ENCODE measurements at places on chromosomes 3 and 15.

DNA sequence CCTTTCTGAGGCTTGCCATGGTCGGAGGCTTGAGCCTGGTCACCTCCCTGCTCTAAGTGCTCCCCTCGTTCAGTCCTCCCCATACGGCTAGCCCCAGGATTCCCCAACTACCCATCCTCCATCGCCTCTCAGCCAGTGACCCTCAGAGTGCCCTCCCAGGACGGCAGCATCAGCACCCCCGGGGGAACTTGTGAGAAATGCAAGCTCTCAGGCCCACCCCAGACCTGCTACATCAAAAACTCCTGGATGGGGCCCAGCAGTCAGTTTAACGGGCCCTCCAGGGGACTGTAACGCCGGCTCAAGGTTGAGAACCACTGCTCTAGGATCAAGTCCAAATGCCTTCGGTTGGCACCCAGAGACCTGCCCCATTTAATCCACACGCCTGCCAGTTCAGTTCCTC, 6.9 kb downstream of the ADAMTS17 start:
- no peaks in the 10 kb centered on the region for H3K27me3 ChIP-seq
- no peak overlapping the region for H3K27ac ChIP-seq
- no peak for DNase-seq
- H3K4me1 ChIP-seq: 0 out of 2 replicates have a peak, but pooled peaks cover 7% of the 10 kb centered on the region

DNA sequence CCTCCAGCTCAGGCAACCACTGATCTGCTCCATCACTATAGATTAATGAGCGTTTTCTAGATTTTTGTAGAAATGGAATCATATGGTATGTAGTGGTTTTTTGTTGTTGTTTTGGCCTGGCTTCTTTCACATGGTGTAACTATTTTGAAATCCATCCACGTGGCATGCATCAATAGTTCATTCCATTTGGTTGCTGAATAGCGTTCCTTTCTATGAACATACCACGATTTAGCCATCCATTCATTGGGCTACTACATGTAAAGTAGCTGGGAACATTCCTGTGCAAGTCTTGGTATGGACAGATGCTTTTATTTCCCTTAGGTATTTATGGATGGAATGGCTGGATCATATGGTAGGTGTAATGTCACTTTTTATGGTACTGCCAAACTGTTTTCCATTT, 10.7 kb upstream of the CHSY1 start:
- no peaks in the 10 kb centered on the region for H3K27me3 ChIP-seq
- H3K27ac ChIP-seq: no peak overlapping the region
- H3K4me3 ChIP-seq: no peak overlapping the region

- H3K36me3 ChIP-seq: no peaks in the 10 kb centered on the region
- H3K27me3 ChIP-seq: peaks cover 9% of the 10 kb centered on the region
These were observed 57.5 kb downstream of the CADPS start for GRCh38 chr3:62817678-62818077.

DNA sequence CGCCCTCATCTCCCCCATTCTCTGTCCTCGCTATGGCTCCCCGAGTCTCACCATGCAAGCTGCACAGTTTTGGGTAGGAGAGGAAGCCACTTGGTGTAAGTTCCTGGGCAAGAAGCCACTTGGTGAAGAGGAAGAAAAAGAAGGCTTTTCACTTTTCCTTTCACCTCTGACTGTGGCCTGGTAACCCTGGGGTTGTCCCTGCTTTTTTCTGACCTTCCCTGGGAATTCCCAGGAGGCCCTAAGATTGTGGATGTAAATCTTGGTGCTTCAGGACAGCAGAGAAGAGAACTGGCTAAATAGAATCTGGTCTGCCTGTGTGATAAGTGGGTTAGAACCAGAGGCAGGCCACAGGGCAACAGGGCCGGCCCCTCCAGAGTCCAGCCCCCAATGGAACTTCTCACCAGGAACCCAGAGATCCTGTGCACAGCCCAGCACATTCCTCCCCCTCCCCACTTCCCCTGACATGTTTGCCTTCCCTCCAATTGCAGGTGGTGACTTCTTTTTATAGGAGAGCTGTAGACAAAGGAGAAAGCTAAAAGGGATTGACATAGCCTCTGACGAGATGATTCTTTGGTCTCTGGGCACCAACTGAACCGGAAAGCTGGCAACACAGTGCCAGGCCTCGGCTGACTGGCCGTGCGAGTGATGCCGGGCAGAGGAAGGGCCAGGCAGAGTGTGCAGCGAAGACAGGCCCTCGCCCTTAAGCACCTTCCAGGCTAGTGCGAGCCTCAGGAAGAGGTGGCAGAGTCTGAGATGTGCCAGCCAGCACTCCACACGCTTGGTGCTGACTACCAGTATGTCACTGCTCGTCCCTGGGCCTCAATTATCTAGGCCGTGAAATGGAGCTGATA, 19.4 kb upstream of the SKOR1 start:
- H3K36me3 ChIP-seq: no peaks in the 10 kb centered on the region
- no peak overlapping the region for H3K4me3 ChIP-seq
- no peak for DNase-seq

GRCh38 chr3:64266065-64266931, 41.0 kb upstream of the PRICKLE2 start:
- H3K27me3 ChIP-seq: peaks cover 36% of the 10 kb centered on the region
- DNase-seq: no peak
- no peak overlapping the region for H3K27ac ChIP-seq
- H3K4me1 ChIP-seq: no peaks in the 10 kb centered on the region
- H3K36me3 ChIP-seq: no peaks in the 10 kb centered on the region

GRCh38 chr3:50088725-50089608, at the start of gene RBM5:
Gene RBM5, plus strand, starts transcription at chr3:50088919. Its CDS starts 1,516 bp downstream, at chr3:50090435.
- no peaks in the 10 kb centered on the region for H3K27me3 ChIP-seq
- H3K4me3 ChIP-seq: peak within 1 kb of the TSS; percentile 99
- peaks cover 27% of the 10 kb centered on the region for H3K36me3 ChIP-seq
- DNase-seq: peak; percentile 85
- peak within 1 kb of the TSS; percentile 86 for H3K27ac ChIP-seq

- H3K36me3 ChIP-seq: no peaks in the 10 kb centered on the region
- DNase-seq: no peak
- H3K27me3 ChIP-seq: peaks cover 3% of the 10 kb centered on the region
- H3K4me1 ChIP-seq: no peaks in the 10 kb centered on the region
These were observed 70.3 kb upstream of the IQSEC1 start for GRCh38 chr3:13143381-13144004.

DNA sequence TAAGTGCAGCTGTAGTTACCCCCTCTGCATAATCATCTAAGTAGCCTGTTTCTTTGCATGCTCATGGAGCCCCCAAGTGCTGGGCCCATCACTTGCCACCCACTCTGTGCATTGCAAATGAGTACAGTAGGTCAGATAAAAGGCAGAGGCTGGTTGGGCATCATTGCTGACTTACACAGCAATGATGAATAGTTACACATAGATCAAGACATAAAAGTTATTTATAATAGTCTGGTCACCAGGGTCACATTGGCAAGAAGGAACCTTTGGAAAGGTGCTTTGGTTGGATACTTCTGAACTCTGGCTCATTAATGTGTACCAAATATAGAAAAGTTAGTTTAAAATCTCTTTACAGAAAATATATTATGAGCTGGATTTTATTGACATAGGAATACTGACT, 111.6 kb downstream of the MITF start:
- no peak overlapping the region for H3K4me3 ChIP-seq
- DNase-seq: no peak
- no peaks in the 10 kb centered on the region for H3K27me3 ChIP-seq

GRCh38 chr3:71784201-71784913, 591 bp downstream of the PROK2 start:
- no peak overlapping the region for H3K27ac ChIP-seq
- no peak for DNase-seq
- no peaks in the 10 kb centered on the region for H3K4me1 ChIP-seq
- no peak overlapping the region for H3K4me3 ChIP-seq
- peaks cover 20% of the 10 kb centered on the region for H3K27me3 ChIP-seq
- no peaks in the 10 kb centered on the region for H3K36me3 ChIP-seq

DNA sequence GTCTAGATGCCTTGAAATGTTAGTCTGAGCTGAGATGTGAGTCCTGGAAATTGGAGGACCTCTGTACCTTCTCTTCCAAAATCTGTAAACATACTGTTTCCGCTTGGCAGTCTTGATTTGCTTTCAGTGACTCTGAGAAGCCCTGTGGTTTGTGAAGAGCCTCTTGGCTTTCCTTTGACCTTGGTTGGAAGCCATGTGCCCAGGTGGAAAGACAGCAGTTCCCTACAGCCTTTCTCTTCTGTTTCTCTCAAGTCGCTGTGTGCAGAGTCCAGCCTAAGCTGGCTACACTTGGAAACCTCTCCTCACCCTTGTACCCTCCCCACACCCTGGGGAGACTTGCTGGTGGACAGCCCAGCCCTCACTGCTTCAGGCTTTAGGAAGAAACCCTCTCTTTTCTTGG, 129.8 kb upstream of the CTDSPL start:
- no peaks in the 10 kb centered on the region for H3K4me1 ChIP-seq
- no peak for DNase-seq
- no peak overlapping the region for H3K27ac ChIP-seq
- H3K4me3 ChIP-seq: no peak overlapping the region
- peaks cover 12% of the 10 kb centered on the region for H3K27me3 ChIP-seq

DNA sequence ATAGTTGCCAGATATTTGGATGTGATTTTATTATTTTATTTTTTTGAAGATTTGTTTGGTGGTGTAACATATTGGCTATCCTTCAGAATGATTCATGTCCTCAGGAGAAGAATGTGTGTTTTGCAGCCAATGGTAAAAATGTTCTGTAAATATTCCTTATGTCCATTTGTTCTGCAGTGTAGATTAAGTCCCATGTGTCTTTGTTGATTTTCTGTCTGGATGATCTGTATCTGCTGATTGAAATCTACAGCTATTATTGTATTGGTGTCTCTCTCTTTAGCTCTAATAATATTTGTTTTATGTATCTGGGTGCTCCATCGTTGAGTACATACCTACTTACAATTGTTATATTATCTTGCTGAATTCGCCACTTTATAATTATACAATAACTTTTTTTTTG, 1641.7 kb downstream of the OTOL1 start:
- no peaks in the 10 kb centered on the region for H3K36me3 ChIP-seq
- H3K27ac ChIP-seq: no peak overlapping the region
- H3K4me3 ChIP-seq: no peak overlapping the region
- no peak for DNase-seq

- H3K27ac ChIP-seq: no peak overlapping the region
- no peak overlapping the region for H3K4me3 ChIP-seq
- H3K36me3 ChIP-seq: no peaks in the 10 kb centered on the region
- DNase-seq: no peak
- H3K4me1 ChIP-seq: 0 out of 2 replicates have a peak, but pooled peaks cover 3% of the 10 kb centered on the region
These were observed 232.6 kb downstream of the TBL1XR1 start for GRCh38 chr3:176964661-176965060.

Data from HCT116 (cell line).